ENCODE measurements at places on chromosomes 5 and 9. TPM values are rescaled to one million over a fixed set of nuclear protein-coding genes. Genes with fewer than 3 reads are reported as not detected.

Gene TRPM6
- total RNA-seq = 9.1 TPM

Gene PPP1R26
- total RNA-seq = 7.9 TPM

Gene SLC6A7
- 0.25 TPM for total RNA-seq

Gene GNAQ
- total RNA-seq = 31.9 TPM

- H3K27me3 ChIP-seq = no peaks in the 10 kb centered on the region
- no peaks in the 10 kb centered on the region for H3K36me3 ChIP-seq
- no peaks in the 10 kb centered on the region for H3K4me1 ChIP-seq
- H3K4me3 ChIP-seq = no peak overlapping the region
Measured at GRCh38 chr5:5026409-5026785, 113.7 kb upstream of the ADAMTS16 start.

- peaks cover 35% of the 10 kb centered on the region for H3K4me1 ChIP-seq
- no peaks in the 10 kb centered on the region for H3K36me3 ChIP-seq
- H3K4me3 ChIP-seq = no peak overlapping the region
- no peak for DNase-seq
- H3K27me3 ChIP-seq = no peaks in the 10 kb centered on the region
Measured at GRCh38 chr5:147479949-147480348, 29.9 kb downstream of the DPYSL3 start.

- H3K27ac ChIP-seq = peak overlapping the region; percentile 53
- DNase-seq = no peak
- H3K4me3 ChIP-seq = peak overlapping the region; percentile 80
- no peaks in the 10 kb centered on the region for H3K27me3 ChIP-seq
- H3K36me3 ChIP-seq = no peaks in the 10 kb centered on the region
Measured at GRCh38 chr9:37801287-37801850, 772 bp downstream of the DCAF10 start.

GRCh38 chr9:99365233-99365980 is 143.3 kb downstream of the SEC61B start:
- H3K4me3 ChIP-seq = no peak overlapping the region
- H3K4me1 ChIP-seq = peaks cover 23% of the 10 kb centered on the region
- H3K27ac ChIP-seq = no peak overlapping the region
- H3K36me3 ChIP-seq = no peaks in the 10 kb centered on the region
- H3K27me3 ChIP-seq = no peaks in the 10 kb centered on the region
- DNase-seq = no peak

- no peaks in the 10 kb centered on the region for H3K27me3 ChIP-seq
- peaks cover 27% of the 10 kb centered on the region for H3K4me1 ChIP-seq
- DNase-seq = no peak
- H3K27ac ChIP-seq = no peak overlapping the region
Measured at GRCh38 chr9:27365707-27366376, 68.9 kb upstream of the EQTN start.

DNA sequence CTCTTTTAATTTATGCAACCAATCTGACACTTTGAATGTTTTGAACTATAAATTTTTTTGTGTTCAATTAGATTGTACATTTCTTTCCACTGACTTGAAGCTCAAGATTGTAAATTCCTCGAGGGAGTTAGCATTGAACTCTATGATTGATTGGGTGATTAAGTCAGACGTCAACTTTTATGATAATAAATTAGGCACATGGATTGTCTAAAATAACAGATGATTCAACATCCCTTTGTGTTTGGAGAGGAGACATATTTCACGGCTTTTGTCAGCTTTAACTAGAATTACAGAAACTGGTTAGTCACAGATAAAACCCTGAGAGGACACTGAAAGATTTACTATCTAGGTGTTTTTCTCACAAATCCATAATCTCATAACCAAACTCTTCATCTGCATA is 32.7 kb upstream of the TXNDC8 start:
- peaks cover 6% of the 10 kb centered on the region for H3K36me3 ChIP-seq
- no peaks in the 10 kb centered on the region for H3K4me1 ChIP-seq
- no peak overlapping the region for H3K27ac ChIP-seq
- no peaks in the 10 kb centered on the region for H3K27me3 ChIP-seq

GRCh38 chr5:2113348-2114131 is 230.8 kb upstream of the IRX4 start:
- DNase-seq = peak; percentile 64
- H3K4me1 ChIP-seq = no peaks in the 10 kb centered on the region
- no peak overlapping the region for H3K27ac ChIP-seq
- no peaks in the 10 kb centered on the region for H3K27me3 ChIP-seq
- no peaks in the 10 kb centered on the region for H3K36me3 ChIP-seq

All from vagina (tissue), 2 donors.